ENCODE measurements at places on chromosomes 5 and 9.

- no peak for DNase-seq
These were observed 256.6 kb upstream of the ARRDC3 start for GRCh38 chr5:91639744-91640143.

DNA sequence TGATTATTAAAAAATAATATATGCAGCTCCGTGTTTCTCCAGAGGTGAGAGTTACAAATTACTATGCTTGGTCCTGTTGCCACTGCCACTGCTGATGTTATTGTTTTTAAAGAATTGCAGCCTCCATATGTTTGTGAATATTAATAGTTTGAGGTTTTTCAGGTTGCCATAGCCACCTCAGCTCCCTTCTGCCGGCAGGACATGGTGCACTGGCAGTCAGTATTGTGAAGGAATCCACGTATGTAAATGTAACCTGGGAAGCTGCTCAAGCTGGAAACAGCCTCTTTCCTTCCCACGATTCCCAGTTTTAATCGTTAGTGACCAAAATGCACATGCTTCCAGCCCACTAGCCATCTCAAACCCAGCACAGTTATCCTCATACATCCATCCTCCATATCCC lies 184.4 kb upstream of the CCNG1 start:
- DNase-seq, result no peak

DNA sequence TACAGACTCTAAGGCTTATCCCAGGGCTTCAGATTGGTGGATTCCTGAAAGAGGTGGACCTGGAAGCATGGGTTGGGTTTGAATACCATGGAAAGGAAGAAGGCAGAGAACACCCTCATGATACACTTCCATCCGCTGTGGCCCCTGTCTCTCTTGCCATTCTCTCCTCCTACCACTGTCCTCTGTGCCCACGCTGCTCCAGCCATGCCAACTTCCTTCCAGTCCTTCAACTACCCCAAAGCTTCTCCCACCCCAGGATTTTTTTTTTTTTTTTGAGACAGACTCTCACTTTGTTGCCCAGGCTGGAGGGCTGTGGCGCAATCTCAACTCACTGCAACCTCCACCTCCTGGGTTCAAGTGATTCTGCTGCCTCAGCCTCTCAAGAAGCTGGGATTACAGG lies 1.7 kb upstream of the SPARC start:
- DNase-seq, result no peak

DNA sequence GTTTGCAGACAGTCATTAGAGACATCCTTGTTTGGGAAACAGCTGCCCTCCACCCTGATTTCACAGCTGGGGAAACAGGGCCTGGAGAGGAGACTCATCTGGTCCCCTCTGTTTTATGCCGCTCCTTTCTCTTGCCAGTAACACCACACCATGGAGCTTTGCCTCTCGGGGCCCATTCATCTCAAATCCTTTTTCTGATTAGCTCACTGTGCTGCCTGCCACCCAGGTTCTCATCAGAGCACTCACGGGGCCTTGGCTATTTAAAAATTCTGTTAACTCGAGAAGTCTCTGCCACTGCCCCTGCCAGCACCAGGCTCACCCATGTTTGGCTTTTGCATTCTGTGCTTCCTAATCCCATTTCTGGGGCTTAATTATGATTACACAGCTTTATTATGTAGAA lies 36.8 kb upstream of the C5orf58 start:
- no peak for DNase-seq

DNA sequence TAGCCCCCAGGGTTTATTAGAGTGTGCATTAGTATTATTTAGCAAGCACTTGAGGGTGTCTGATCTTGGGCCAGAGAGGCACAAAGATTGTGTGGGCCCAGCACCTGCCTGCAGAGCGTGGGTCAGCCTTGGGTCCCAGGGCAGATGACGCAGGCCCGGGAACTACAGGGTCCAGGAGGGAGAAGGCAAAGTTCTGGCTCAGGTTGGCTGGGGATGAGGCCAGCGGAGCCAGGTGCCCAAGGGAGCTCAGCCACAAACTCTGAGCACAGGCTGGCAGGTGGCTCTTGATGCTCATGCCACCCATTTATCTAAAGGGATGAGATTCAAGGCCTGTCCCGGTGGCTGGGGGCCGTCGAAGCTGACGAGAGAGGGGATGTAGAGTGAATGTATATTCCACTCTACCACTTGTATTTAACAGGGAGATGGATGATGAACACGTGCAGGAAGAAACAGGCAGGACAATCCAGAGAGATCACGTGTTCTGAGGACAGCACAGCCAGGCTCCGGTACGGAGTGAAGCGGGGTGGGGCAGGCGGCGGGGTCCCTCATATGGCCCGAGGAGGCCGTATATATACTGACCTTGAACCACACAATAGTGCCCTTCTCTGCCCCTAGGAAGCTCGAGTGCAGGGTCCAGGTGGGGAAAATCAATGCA lies 818 bp upstream of the OBP2A start:
- DNase-seq, result no peak
